Activated T-cell treated with anti-CD3 and anti-CD28 coated beads, Interleukin-2, amount 50 U/mL, for 24 hours (primary cell): ENCODE measurements at places on chromosomes 6 and 20.

DNA sequence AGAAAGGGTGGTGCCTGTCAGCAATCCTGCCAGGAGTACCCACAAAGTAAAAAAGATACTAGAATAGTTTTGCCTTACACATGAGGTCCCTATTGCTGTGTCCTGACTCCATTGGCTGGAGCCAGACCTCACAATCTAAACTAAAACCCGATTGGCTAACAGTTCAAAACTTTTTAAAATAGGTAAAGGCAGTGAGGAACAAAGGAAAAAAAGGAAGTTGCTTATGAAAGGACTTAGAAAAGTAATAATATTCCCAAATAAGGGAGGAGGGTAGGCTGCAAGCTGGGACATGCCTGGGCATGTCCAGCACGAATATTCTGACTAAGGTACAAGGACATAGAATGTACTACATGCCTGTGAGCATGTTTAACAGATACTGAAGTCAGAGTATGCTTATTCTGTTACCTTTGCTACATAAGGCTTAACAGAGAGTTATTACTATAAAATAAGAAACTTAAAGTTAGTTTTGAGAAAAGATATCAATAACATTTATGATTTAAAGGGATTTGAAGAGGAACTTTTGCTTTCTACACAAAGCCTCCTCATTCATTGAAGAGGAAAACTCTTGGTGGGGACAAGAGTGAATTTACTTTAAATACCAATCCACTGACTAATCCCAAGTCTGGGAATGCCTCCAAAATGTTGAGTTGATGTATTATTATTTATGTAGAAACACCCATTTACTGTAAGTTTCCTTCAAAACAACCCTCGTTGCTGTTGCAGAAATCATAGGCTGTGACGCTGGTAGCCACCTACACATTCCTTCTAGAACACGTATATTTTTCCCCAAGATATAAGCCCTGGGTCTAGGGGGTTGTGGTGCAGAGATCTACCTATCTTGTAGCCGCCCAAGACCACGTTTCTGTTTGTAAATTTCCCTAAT lies 8.2 kb upstream of the MTHFD1L start:
- DNase-seq: no peak

- no peak for DNase-seq
Measured at GRCh38 chr6:147660334-147661311, 152.1 kb downstream of the SAMD5 start.

DNA sequence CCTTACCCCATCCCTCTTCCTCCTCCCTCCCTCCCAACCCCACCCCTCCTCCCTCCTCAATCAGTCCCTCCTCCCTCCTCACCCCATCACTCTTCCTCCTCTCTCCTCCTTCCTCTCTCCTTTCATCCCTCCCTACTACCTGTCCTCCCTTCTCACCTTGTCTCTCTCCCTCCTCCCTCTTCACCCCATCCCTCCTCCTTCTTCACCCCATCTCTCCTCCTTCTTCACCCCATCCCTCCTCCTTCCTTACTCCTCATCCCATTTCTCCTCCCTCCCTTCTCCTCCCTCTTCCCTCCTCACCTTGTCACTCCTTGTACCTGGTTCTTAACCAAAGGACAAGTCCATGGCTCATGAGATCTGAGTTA lies 222.4 kb downstream of the TTLL2 start:
- DNase-seq: no peak

DNA sequence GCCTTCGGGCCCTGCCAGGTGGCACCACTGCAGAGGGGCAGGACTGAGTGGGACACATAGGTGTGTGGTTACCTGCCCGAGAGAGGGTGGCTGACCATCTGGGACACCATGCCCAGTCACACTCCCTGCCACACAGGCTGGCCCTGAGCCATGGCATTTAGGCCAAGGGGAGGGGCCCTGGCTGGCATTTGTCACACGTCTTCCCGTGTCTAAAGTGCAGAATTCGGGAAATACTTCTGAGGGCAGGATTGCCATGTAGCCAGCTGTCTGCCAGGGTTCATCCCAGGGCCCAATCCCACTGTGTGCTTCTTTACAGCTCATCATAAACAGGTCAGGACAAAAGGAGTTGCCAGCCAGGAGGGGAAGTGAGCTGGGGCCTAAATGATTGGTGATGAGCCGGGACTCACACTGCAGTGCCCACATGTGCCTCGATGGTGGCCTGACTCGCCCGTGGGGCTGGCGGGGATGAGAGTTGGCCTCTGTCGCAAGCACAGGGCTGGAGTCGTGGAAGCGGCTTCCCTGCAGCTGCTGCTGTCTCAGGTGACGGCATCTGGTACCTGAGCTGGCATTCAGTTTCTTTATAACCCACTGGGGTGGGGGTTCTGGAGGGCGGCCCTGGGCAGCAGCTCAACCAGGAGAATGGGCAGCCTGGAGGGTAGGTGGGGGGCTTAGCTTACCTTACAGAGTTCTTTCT lies 5.9 kb upstream of the UNC93A start:
- no peak for DNase-seq
